Esophagus (tissue), 2 donors: ENCODE measurements at places on chromosomes 7 and 10. TPM values are rescaled to one million over a fixed set of nuclear protein-coding genes. Genes with fewer than 3 reads are reported as not detected.

Gene CLCN1
- 0.44 TPM for polyA plus RNA-seq

Gene ANKRD30A
- polyA plus RNA-seq, result not detected

Gene PTN
- 97.1 TPM for polyA plus RNA-seq

Gene C10orf53
- polyA plus RNA-seq, result not detected

Gene OIT3
- not detected for polyA plus RNA-seq

Gene C10orf90
- 0.05 TPM for polyA plus RNA-seq

Gene TMEM184A
- 80.2 TPM for polyA plus RNA-seq

Gene HGF
- 0.12 TPM for polyA plus RNA-seq

Gene PDK4
- polyA plus RNA-seq, result 31.7 TPM
